Amniotic stem cell (primary cell): ENCODE measurements at places on chromosomes 3 and 15.

GRCh38 chr3:185460719-185461350 lies 38.0 kb downstream of the TMEM41A start:
- DNase-seq: no peak

GRCh38 chr15:83164771-83165404 lies 42.7 kb downstream of the HDGFL3 start:
- no peak for DNase-seq

- no peak for DNase-seq
These were observed 56.9 kb downstream of the CEP152 start for GRCh38 chr15:48754011-48754410.

DNA sequence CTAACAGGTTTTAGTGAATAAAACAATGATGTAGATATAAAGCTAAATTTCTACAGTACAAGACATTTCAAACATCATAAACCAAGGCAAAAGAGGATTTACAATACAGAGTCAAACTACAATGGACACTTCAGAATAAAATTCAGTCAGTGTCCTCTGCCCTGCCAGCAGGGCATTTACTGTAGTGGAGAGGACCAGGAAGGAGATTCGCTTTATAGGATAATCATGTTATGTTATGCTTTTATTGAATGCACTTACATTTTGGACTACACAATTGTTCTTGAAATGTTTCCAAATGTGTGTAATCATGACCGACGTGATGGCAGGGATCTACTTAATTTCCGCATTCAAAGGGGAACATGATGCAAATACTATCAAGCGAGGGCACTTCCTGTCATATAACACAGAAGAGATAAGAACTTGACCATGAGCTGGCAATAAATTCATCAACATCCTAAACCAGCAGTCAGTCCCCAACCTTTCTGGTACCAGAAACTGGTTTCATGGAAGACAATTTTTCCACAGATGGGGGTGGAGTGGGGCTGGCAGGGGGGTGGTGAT lies 925.6 kb downstream of the FHIT start:
- DNase-seq: no peak

DNA sequence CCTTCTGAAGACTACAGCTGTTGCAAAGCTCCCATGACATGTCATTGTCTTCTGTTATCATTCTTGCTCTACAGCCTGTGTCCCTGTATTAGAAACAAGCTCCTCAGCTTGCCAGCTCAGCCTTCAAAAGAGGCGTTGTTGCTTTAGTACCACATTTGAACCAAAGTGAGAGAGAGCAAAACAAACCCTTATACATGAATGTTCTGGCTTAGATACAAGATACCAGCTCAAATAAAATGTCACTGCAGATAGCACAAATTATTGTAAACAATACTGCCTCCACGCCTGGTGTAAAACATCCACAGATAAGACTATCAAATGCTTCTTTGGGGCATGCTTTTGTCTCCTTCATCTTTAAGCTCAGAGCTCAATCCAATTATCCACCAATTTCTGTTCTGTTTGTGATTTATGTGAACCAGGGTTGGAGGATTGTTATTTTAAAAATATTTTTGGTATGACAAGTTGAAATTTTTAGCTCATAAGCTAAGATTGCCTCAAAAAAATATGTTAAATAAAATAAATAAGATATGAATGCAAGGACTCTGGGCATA lies 403.6 kb upstream of the CDIN1 start:
- DNase-seq: no peak

DNA sequence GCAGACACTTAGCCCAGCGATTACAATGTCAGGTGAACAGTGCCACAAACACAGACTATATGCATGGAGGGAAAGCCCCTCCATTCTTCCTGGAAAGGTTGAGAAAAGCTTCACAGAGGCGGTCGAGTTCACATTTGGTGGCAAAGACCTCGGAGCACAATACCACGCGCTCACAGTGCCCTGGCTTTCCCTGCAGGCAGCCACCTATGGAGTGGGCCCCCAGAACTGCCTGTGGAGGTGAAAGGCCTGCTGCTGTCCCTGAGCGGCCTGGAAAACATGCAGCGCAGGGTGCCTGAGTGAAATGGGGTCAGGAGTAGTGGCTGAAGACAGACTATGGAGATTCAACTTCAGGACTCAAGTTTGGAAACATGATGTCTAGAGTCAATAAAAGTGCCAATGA lies 26.9 kb downstream of the PDIA5 start:
- DNase-seq: no peak

DNA sequence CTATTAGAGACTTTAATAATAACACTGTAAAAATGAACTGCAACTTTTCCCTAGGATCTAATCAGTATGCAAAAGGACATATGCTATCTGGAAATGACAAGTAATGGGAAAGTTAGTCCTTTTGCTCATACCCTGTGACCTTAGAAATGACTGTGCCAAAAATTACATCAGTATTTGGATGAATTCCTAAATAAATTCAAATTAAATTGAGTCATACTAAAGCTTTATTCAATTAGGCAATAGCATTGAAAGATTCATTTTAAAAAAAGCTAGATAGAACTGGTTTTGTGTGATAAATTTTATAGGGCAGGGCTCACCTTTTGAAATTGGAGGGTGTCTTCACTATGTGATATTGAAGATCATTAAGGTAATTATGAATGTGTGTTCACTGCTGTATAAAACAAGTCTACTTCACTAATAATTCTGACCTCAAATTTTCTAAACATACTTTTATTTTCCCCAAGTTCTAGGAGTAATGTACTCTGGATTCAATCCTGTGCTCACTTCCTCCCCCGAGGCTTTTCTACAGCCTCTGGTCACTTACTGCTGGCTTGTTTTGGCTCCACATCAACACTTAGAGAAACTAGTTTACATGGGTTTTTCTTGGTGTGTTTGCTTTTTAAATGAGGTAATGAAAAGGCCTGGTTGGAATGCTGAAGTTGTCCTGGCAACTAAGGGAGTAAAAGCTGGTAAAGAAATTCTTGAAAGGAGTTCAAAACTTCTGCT lies 44.4 kb upstream of the SPTSSB start:
- peak; percentile 76 for DNase-seq

GRCh38 chr3:141707741-141708203 lies 30.3 kb upstream of the RNF7 start:
- no peak for DNase-seq

DNA sequence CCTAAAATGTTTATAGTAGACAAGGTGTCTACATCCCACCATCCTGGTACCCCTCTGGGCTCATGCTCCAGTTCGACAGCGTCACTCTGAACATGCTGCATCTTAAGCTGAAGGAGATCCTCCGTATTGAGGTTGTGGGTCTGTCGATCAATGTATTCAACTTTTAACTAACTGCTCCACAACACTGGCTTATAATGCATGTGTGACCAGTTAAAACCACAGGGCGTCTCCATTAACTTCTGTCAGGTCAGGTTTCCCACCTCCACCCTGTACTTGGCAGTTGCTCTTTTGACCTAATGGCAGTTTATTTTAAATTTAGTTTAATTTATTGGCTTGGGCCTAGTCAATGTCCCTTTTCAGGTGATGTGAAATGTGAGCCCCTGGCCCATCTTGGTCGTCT lies 17.8 kb upstream of the RARRES1 start:
- no peak for DNase-seq

- no peak for DNase-seq
These were observed 166.6 kb downstream of the PLD1 start for GRCh38 chr3:171643681-171644080.

DNA sequence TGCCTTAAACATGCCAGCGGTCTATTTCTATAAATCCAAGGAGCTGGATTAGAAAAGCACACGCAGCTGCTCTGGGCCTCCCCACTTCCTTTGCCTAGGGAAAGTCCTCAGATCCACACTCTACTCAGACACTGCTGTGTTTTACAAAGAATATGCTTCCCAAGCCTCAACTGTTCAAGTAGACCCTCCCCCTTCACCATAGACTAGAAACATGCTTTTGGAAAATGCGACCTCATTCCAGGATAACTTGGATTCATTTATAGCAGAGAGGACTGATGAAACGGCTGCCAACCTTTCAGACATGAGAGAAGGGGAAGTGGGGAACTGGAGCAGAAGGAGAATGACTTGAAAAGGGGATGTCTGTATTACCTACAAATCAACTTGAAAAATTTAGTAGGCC lies 64.0 kb downstream of the P3H2 start:
- DNase-seq: no peak

DNA sequence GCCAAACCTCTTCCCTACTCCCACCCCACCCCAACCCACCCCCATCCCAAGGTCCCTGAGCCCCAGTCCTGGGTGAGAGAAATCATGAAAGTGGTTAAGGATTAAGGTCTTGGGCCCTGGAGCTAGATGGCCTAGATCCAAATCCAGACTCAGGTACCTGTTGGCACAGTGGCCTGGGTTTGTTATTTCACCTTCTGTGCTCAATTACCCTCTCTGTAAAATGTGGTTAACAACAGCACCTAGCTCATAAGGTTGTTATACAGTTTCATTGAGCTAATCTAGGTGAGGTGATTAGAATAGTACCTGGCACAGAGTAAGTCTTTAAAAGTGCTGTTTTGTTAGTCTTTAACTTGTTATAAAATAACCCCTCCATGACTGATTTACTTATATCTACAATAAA lies 6.4 kb upstream of the SNUPN start:
- DNase-seq: no peak

GRCh38 chr3:58776231-58776630 lies 109.7 kb upstream of the FAM3D start:
- DNase-seq: no peak

GRCh38 chr3:34377961-34378360 lies 579.5 kb downstream of the PDCD6IP start:
- no peak for DNase-seq

DNA sequence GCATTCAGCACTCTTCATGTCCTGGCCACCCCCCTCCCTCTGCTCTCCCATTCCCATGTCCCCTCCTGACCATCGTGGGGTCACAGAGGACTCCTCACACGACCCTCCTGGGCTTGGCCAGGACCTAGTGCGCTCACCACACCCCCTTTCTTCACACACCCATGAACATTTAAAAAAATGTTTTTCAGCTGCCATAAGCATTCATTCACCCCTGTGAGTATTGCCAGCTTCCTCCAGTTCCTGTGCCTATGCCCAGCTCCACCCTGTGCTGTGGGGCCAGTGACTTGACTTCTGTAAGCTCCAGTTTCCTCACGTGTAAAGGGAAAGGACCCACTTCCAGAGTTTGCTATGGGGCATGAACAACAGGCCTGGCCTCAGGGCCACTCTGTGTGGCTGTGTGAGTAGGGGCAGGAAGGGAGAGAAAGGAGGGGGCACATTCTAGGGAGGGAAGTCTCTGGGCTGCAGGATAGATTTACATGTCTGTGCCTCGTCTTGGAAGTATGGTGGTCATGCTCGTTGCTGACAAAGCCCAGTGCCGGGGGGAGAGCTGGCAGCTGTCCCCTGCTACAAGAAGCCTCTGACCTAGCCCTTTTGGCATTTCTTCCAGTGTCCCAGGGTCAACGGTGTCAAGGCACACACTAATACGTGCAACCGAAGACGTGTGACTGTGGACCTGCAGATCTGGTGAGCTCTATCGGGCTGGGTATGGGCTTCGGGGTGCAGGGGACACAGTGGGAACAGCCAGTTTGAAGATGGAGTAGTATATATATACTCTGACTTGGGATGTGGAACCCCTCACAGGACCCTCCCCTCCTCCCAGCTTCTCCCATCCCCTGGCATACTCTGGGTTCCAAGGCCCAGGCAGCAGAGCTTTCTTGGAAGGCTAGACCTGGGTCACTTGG lies 22.8 kb downstream of the ESYT3 start:
- DNase-seq: no peak

DNA sequence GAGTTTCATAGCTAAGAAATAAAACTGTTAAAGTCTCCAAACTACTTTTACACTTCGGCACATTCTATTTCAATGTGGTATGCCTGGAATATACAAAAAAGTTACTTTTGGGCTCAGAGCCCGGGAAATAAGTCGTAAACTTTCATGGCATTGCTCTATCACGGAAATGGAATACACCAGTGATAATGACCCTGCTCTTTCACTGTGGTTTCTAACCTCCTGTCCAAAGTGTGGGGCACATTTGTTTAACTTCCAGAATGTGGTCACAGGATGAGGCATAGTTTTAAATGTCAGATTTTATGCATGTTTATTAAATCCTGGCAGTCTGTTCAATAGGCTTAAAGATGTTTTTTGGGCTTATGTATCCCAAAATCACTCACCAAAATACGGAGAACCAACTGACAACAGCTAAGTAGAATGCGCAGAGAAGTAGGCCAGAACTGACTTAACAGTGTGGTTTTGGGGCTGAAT lies 5.1 kb downstream of the CXCR6 start:
- DNase-seq: peak; percentile 48

- DNase-seq: no peak
These were observed 724.9 kb downstream of the NSUN3 start for GRCh38 chr3:94787734-94788270.

- DNase-seq: no peak
These were observed 515 bp upstream of the MTHFS start for GRCh38 chr15:79897380-79897678.

GRCh38 chr15:48467801-48468200 lies 136.6 kb downstream of the DUT start:
- no peak for DNase-seq

- DNase-seq: no peak
These were observed 131.1 kb upstream of the GADL1 start for GRCh38 chr3:31025541-31025940.

GRCh38 chr3:195123281-195123691 lies 147.7 kb downstream of the XXYLT1 start:
- DNase-seq: no peak

GRCh38 chr3:72964633-72965032 lies 32.0 kb upstream of the PPP4R2 start:
- no peak for DNase-seq

DNA sequence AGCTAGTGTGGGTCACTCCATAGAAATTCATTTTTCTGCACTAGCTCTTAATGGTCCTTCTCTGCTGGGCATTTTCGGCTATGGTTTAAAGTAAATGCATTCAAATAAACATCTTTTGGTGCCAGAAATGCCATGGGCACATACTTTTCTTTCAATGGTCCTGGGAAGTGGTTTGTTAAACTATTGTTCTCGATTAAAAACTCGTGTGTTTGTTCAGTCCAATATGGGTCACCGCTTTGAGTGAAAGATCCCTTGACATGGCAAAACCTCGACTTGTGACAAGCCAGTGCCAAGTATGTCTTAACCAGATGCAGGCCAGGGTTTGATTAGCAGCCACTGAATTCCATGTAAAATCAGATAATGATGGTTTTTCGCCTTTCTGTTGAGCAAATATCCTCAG lies 331.9 kb upstream of the WNT5A start:
- no peak for DNase-seq

GRCh38 chr3:150083655-150084042 lies 113.0 kb upstream of the PFN2 start:
- DNase-seq: no peak

DNA sequence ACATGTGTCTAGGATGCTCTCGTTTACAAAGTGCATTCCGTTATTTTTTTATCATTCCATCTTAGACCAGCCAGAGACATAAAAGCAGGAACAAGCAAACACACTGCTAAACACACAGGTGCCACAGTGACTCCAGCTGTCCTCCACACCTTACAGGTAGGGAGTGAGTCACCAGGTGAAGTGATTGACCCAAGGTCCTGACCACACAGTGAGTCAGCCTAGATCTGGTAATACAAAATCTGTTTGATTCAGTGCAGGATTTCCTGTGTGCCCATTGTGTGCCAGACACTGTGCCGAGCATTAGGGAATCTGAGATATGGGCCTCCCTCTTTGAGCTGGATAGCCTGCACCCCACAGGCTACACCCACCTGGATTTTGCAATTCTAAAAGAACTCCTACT lies 16.7 kb upstream of the BFSP2 start:
- no peak for DNase-seq

GRCh38 chr3:184583578-184584451 lies 22.2 kb downstream of the EPHB3 start:
- DNase-seq: no peak
